ENCODE measurements at places on chromosomes 3 and 15. TPM values are rescaled to one million over a fixed set of nuclear protein-coding genes. Genes with fewer than 3 reads are reported as not detected.

The DAPK2 gene
- 2.4 TPM for total RNA-seq

The TAGLN3 gene
- total RNA-seq = not detected

The PDZRN3 gene
- 0.56 TPM for total RNA-seq

The UPK1B gene
- total RNA-seq = 0.20 TPM

The DAZL gene
- total RNA-seq = not detected

The CASR gene
- 0.12 TPM for total RNA-seq

The CPNE9 gene
- total RNA-seq = not detected

The ANKRD63 gene
- not detected for total RNA-seq

The SERINC4 gene
- 0.26 TPM for total RNA-seq

The FBXO22 gene
- 26.6 TPM for total RNA-seq

The MYZAP gene
- not detected for total RNA-seq

The GPR156 gene
- not detected for total RNA-seq

The EPHA6 gene
- total RNA-seq = not detected

The GCNT3 gene
- 3.4 TPM for total RNA-seq

GRCh38 chr3:112101916-112102315, 15.7 kb downstream of the C3orf52 start:
- no peak for DNase-seq

DNA sequence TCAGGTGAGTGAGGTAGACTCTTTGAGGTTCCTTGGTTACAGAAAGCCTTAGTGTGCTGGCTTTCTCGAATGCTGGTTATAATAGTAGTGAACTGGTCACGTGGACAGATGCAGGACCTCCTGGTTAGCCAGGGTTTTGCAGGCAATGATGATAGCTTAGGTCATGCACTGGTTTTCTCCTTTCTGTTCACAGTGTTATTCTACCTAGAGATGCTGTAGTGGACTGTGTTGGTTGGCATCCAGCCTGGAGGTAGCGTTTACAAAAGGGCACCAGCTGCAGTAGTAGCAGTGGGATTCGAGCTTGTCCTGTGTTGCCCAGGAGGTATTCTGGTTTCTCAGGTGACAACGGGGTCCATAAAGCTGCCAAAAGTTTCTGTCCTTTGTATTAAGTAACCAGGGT, 27.0 kb downstream of the PCCB start:
- no peak for DNase-seq

DNA sequence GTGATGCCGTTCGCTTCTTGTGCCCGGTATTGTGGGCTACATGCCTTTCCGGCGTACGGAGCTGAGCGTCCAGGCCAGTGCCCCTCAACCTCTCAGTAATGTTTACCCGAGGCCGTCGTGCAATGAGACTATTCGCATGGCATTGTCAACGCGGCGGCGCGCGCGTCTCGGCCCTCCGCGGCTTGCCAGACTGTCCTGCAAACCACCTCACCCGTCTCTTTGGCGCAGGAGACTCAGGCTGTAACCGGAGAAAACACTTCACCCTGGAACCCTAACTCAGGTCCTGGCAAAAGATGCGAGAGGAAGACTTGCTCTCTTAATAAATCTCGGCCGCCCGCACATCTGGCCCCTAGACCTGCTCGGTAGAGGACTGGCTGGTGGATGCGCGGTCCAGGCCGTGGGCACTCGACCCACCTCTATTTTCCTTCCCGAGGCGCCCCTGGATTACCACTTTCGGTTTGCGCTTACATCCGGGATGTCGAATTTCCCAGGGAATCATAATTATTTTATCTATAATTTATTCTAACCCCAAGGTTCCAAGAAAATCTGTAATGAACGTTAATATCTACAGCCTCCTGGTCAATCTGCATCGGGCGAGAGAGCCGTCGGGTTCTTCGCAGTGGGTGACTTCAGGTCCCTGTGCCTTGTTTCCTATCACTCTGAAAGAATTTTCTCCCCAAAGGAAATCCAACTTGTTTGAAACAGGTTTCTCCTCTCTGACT, 71.8 kb upstream of the POLG start:
- DNase-seq = no peak

GRCh38 chr3:27349832-27350231, 19.4 kb downstream of the NEK10 start:
- DNase-seq = no peak

- peak; percentile 50 for DNase-seq
Observed at GRCh38 chr15:31261266-31262142, 65.1 kb upstream of the KLF13 start.

- DNase-seq = peak; percentile 72
Observed at GRCh38 chr3:112560721-112561483, 860 bp downstream of the ATG3 start.

DNA sequence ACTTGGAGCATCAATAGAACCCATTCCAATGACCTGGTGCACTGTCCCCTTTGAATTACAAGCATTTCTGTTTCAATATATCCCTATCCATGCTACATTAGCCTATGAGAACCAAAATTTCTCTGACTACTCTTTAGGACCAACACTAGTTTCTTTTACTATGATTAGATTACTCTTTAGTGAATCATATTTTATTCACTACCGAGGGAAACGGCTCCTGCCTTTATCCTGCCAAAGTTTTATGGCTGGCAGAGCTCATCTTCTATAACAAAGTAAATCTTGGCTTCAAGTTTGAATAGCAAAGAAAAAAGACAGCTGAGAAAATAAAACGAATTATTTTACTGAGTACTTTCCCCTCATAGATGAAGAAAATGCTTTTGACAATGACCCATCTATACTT, 120.9 kb downstream of the SLC9A9 start:
- no peak for DNase-seq

- no peak for DNase-seq
Observed at GRCh38 chr3:157122116-157122515, 37.8 kb downstream of the CCNL1 start.

GRCh38 chr3:122929188-122930062, 98.1 kb downstream of the SEMA5B start:
- no peak for DNase-seq

- no peak for DNase-seq
Observed at GRCh38 chr15:75212200-75212858, 10.6 kb downstream of the C15orf39 start.

DNA sequence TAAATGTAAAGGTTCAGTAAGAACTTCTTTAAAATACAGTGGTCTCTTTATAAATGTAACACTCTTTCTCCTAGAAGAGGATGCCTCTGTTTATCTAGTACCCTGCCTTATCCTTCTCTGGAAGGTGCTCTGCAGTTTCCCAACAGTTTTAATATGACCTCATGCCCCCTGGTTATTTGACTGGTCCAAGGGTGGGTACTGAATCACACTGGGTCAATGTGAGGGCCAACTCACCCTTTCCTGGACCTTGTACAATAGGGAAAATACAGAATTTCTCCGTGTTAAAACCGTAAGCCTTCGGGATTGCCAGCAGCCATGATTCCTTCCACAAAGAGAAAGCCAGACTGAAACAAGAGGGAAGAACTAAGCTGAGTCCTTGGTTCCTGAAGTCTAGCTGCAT, 9.2 kb downstream of the DCBLD2 start:
- no peak for DNase-seq

- no peak for DNase-seq
Observed at GRCh38 chr3:173957646-173958045, 560.1 kb downstream of the NLGN1 start.

- no peak for DNase-seq
Observed at GRCh38 chr3:40576396-40576795, 51.6 kb downstream of the ZNF621 start.

DNA sequence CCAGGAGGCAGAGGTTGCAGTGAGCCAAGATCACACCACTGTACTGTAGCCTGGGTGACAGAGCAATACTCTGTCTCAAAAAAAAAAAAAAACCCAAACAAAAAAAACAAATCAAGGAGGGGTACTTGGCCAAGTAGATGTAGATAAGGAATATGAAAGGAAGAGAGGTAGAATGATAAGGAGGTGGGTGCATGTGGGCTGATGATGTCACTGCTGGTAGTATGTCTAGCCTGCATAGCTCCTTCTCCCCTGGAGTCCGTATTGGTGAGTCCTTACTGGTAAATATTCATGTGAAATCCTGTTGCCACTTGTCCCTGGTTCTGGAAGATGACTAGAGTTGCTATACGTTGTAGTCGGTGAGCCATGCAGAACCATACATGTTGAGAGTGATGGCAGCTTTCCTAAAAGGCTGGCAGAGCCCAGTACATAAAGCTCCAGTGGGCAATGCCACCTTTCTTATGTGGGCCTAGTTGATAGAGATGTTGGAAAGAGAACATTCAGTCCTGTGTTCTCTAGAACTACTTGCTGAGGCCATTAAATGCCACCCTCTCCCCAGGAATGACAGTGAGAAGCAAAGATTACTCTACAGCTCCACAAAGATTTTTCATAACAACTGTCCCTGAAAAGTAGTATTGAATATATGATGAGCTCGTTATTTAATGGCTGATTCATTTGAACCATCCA, 11.0 kb downstream of the KAT2B start:
- DNase-seq = no peak

GRCh38 chr3:162166543-162166942, 669.9 kb downstream of the OTOL1 start:
- no peak for DNase-seq

DNA sequence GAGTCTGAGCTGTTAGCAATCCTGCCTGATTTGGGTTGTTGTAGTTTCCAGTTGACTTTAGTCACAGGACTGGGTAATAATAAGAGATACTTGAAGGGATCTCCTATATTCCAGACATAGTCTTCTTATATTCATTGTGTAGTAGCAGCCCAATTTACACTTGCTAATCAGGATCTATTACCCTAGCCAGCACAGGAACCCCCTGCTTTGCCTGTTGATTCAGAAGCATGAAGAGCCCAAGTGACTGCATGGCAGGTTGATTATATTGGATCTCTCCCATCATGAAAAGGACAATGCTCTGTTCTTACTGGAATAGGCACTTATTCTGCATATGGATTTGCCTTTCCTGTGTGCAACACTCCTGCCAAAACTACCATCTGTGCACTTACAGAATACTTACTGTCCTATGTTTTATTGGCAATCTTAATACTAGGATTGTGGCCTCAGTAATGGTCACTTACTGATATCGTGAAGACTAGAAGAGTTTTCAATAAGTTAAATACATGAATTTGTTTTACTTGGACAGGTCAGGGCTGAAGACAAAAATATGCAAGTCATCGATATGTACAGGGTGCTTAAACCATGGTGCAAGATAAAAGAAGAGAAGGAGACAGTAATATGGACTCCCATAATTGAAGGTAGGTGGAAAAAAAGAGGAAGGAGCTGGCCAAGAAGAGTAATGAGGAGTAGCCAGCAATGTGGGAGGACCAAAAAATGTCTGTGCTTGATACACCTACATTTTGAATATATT, 304.1 kb downstream of the MCTP2 start:
- no peak for DNase-seq

DNA sequence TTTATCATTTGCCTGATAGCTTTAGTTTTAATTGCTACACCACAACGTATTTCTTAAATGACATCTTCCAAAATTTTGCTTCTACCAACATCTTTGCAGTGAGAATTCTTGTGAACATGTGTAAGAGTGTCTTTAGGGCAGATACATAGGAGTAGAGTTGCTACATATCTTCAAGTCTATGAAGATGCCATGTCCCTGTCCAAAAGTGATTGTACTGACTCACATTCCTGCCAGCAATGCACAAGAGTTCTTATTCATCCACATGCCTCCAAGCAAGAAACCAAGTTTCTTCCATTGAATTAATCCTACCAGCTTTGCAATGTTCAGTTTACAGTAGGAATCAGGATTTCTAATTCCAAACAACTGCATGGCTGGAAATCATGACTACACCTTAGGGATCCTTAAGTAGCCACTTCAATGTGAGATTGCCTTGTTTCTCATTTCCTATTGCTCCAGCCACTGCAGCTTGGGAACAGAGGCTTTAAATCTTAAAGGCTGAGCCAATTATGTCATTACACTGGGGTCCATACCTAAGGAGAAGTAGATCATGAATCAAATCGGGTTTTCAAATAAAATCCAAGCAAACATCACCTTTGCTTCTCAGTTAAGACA, 44.5 kb downstream of the BCL2L10 start:
- DNase-seq = no peak

- DNase-seq = no peak
Observed at GRCh38 chr3:156782921-156783320, 43.2 kb upstream of the LEKR1 start.

DNA sequence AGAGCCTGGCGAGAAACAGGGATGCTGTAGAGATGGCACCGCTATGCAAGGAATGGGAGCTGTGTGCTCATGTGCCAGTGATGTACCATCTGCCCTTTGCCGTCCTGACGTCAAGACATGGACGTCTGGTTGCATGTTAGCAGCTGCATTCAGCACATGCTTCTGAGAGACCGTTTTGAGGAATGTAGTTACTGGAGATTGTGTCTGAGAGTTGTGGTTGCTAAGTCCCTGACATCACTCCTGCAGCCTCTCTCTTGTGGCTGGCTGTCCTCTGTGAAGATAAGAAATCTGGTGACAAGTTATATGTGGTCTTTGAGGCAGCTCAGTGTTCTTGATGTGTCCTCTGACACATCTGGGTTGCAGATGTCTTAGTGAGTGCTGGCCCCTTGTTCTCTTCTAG, 165.1 kb downstream of the APBA2 start:
- no peak for DNase-seq

GRCh38 chr15:32936283-32936918, 218.6 kb downstream of the GREM1 start:
- DNase-seq = no peak

- DNase-seq = no peak
Observed at GRCh38 chr3:61522060-61522459, 39.3 kb upstream of the PTPRG start.

DNA sequence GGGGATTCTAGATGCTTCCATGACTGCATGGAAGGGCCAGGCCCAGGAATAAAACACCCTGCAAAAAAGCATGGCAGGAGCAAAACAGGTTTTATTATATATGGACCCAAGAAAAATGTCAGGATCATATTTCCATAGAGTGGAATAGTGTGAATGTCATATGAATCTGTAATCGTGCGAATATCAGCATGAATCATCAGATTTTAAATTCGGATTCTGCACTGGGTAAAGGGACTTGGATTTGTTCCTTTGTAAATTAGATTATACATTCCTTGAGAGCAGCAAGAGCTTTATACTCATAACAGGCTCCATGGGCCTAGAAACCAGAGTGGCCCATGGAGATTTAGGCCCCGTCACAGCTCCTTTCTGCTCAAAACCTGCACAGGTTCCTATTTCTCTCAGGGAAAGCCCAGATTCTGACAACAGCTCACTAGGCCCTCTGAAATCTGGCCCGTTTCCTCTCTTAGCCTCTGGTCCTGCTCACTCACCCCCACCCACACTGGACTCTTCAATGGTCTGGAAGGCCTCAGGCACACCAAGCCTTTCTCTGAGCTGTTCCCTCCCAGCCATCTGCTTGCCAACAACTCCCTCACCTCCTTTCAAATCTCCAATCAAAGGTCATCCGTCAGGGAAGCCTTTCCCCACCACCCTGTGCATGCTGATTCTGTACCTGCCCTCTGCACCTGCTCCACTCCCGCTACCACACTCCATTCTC, 76.0 kb downstream of the FEM1B start:
- no peak for DNase-seq

Measured in right lobe of liver (tissue), 6 donors.